ENCODE measurements at places on chromosomes 6 and 20.
A peak's percentile ranks its signal among the peaks of the same experiment; 100 is the strongest.

DNA sequence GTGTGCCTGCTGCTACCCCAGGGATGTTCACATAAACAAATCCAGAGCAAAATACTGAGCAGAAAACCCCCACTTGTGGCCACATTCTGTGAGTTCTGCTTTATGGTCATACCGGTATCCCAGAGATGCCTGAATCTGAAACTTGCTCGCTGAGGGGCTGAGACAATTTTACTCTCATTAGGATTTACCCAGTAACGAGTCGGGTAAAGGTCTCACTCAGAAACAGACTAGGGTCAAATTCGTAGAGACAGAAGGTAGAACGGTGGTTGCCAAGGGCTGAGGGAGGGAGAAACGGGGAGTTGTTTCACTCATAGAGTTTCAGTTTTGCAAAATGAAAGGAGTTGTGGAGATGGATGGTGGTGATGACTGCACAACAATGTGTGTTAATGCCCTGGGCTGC lies 45.4 kb upstream of the NKX2-2 start:
- no peaks in the 10 kb centered on the region for H3K36me3 ChIP-seq
- H3K27me3 ChIP-seq = peaks cover 9% of the 10 kb centered on the region
- no peak overlapping the region for H3K4me3 ChIP-seq

GRCh38 chr20:42255821-42256220 lies 637.6 kb upstream of the CHD6 start:
- no peaks in the 10 kb centered on the region for H3K4me1 ChIP-seq
- H3K4me3 ChIP-seq = no peak overlapping the region
- DNase-seq = no peak
- H3K27me3 ChIP-seq = no peaks in the 10 kb centered on the region

GRCh38 chr20:5680192-5680591 lies 70.0 kb upstream of the SHLD1 start:
- no peak overlapping the region for H3K27ac ChIP-seq
- no peaks in the 10 kb centered on the region for H3K27me3 ChIP-seq
- no peaks in the 10 kb centered on the region for H3K4me1 ChIP-seq
- no peaks in the 10 kb centered on the region for H3K36me3 ChIP-seq

GRCh38 chr6:139686308-139686707 lies 311.9 kb upstream of the CITED2 start:
- H3K27ac ChIP-seq = no peak overlapping the region
- H3K27me3 ChIP-seq = no peaks in the 10 kb centered on the region
- H3K36me3 ChIP-seq = no peaks in the 10 kb centered on the region

DNA sequence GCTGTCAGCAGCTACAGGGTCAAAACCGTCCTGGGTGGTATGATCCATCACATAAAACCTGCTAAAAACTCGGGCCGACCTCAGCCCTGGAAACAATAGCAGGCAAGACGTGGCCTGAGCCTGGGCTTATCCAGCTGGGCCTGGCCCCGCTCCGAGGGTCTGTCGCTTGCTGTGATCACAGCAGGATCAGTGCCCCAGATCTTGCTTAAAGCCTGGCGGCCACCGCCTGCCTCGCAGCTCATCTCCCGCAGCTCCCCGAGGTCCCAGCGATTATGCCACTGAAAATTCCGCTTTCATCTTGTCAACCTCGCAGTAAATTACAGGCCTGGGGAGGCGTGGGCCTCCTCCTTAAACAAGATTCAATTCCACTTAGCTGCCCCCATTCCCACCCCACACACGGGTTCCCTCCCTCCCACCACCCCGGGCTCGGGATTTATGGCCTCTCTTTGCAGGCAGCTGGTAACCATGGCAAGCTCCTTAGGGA lies 40.1 kb downstream of the CDH22 start:
- H3K36me3 ChIP-seq = no peaks in the 10 kb centered on the region
- no peak for DNase-seq
- no peak overlapping the region for H3K4me3 ChIP-seq
- peaks cover 12% of the 10 kb centered on the region for H3K27me3 ChIP-seq
- H3K4me1 ChIP-seq = no peaks in the 10 kb centered on the region
- no peak overlapping the region for H3K27ac ChIP-seq

GRCh38 chr6:121730616-121731015 lies 295.2 kb downstream of the GJA1 start:
- no peaks in the 10 kb centered on the region for H3K36me3 ChIP-seq
- no peak overlapping the region for H3K27ac ChIP-seq
- no peak for DNase-seq
- no peaks in the 10 kb centered on the region for H3K27me3 ChIP-seq
- H3K4me3 ChIP-seq = no peak overlapping the region
- no peaks in the 10 kb centered on the region for H3K4me1 ChIP-seq

GRCh38 chr6:21733311-21733710 lies 139.8 kb downstream of the SOX4 start:
- H3K4me1 ChIP-seq = peaks cover 7% of the 10 kb centered on the region
- DNase-seq = no peak
- no peak overlapping the region for H3K4me3 ChIP-seq
- no peaks in the 10 kb centered on the region for H3K36me3 ChIP-seq
- no peak overlapping the region for H3K27ac ChIP-seq

GRCh38 chr20:63708301-63709148 lies 686 bp downstream of the ZGPAT start:
- peaks cover 69% of the 10 kb centered on the region for H3K36me3 ChIP-seq
- no peak for DNase-seq
- peak overlapping the region; percentile 95 for H3K27ac ChIP-seq
- peak overlapping the region; percentile 94 for H3K4me3 ChIP-seq
- no peaks in the 10 kb centered on the region for H3K27me3 ChIP-seq

GRCh38 chr20:54623991-54624569 lies 148.7 kb downstream of the DOK5 start:
- peaks cover 22% of the 10 kb centered on the region for H3K4me1 ChIP-seq
- no peaks in the 10 kb centered on the region for H3K27me3 ChIP-seq
- DNase-seq = no peak
- H3K36me3 ChIP-seq = no peaks in the 10 kb centered on the region

DNA sequence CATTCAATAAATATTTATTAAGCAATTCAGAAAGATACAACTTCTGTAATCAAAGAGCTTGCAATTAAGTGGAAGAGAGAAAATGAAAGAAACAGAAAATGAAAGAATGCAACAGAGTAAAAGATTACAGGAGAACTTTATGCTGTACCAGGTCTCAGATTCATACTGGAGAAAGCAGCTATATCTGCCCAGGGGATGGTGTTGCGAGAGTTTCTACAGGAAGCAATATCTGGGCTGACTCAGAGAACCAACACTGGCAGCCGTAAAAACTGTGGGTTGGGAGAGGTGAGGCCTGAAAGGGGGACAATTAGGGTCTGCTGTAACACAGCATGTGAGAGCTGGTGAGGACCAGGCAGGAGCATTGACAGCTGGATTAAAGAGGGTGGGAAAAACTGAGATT lies 256.7 kb upstream of the TCF21 start:
- H3K27ac ChIP-seq = no peak overlapping the region
- no peaks in the 10 kb centered on the region for H3K27me3 ChIP-seq
- no peaks in the 10 kb centered on the region for H3K36me3 ChIP-seq
- no peaks in the 10 kb centered on the region for H3K4me1 ChIP-seq
- no peak overlapping the region for H3K4me3 ChIP-seq

- peaks cover 23% of the 10 kb centered on the region for H3K4me1 ChIP-seq
- no peak overlapping the region for H3K4me3 ChIP-seq
- DNase-seq = peak; percentile 41
Observed at GRCh38 chr6:35370785-35371493, 28.6 kb downstream of the PPARD start.

DNA sequence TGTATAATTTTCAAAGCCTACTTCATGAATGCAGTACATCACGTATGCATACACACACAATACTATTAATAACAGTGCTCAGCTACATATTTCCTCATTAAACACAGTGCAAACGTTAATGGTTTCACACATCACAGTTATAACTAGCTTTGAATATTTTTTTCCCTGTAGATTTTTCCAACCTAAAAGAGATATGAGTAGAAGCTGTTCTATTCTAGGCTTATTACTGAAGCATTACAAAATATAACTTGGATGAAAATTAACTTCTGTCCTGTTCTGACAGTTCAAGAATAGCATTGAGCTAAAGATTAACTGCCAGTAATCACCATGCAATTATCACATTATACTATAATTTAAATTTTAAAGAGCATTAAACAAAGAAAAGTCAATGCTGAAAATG lies 6.2 kb downstream of the LMBRD1 start:
- no peaks in the 10 kb centered on the region for H3K36me3 ChIP-seq
- H3K4me1 ChIP-seq = peaks cover 51% of the 10 kb centered on the region
- H3K27me3 ChIP-seq = no peaks in the 10 kb centered on the region
- H3K27ac ChIP-seq = no peak overlapping the region
- no peak for DNase-seq

- no peaks in the 10 kb centered on the region for H3K36me3 ChIP-seq
- no peaks in the 10 kb centered on the region for H3K4me1 ChIP-seq
- H3K4me3 ChIP-seq = no peak overlapping the region
- H3K27ac ChIP-seq = no peak overlapping the region
Observed at GRCh38 chr20:15310361-15310760, 972.9 kb upstream of the FLRT3 start.

GRCh38 chr6:31676322-31676903 lies 4.5 kb downstream of the LY6G5C start:
- DNase-seq = no peak
- peaks cover 30% of the 10 kb centered on the region for H3K36me3 ChIP-seq
- H3K27me3 ChIP-seq = no peaks in the 10 kb centered on the region
- H3K27ac ChIP-seq = no peak overlapping the region
- no peak overlapping the region for H3K4me3 ChIP-seq

DNA sequence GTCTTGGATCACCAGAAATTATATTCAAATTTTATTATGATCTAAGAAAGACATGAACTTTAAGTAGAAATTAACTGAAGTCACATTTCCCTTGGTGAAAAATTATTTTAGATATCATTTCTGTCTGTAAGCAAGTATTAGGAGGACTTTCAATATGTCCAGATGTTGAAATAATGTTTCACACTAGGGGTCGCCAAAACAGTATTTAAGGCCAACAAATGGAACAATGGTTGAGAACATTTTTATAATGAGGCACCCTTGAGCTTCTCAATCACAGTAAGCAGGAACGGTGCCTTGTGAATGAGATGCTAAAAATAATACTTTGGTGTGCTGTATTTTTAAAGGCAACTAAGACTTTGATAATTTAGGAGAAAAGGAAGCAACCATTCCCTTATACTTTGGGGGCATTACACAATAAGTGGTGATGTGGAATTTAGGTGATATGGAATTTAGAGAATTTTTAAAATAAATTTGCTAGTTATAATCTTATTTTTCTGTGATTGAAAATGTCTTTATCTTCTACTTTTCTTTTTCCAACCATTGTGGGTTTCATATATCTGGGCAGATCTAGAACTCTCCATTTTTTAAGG lies 9.6 kb upstream of the SF3B5 start:
- peaks cover 4% of the 10 kb centered on the region for H3K4me1 ChIP-seq
- no peaks in the 10 kb centered on the region for H3K36me3 ChIP-seq
- no peaks in the 10 kb centered on the region for H3K27me3 ChIP-seq

DNA sequence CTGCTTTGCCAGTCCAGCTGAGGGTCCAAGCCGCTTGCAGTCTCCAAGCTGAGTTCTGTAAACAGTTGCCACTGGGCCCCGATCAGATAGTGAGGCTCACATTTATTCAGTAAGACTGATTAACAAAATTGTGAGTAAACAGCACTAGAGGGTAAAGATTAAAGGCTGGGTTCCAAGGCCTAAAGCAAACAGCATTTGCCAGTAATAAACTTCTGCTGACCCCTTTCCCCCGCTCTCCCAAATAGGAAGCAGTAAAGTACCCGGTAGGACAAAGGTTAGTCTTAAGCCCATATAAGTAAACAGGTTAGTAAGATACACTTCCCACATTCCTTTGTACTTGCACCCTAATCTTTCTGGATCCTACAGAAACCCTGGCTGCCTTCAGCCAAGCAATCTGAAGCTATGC lies 181.8 kb downstream of the MEI4 start:
- H3K4me1 ChIP-seq = no peaks in the 10 kb centered on the region
- no peak overlapping the region for H3K27ac ChIP-seq
- H3K27me3 ChIP-seq = no peaks in the 10 kb centered on the region
- no peaks in the 10 kb centered on the region for H3K36me3 ChIP-seq
- no peak for DNase-seq
- no peak overlapping the region for H3K4me3 ChIP-seq
